CD8-positive, alpha-beta T cell (primary cell): ENCODE measurements at places on chromosomes 3 and 15. TPM values are rescaled to one million over a fixed set of nuclear protein-coding genes. Genes with fewer than 3 reads are reported as not detected.

- no peak for DNase-seq
Observed at GRCh38 chr3:55446850-55447249, 40.3 kb downstream of the WNT5A start.

- DNase-seq: no peak
Observed at GRCh38 chr15:85430406-85431204, 50.2 kb downstream of the AKAP13 start.

- DNase-seq: no peak
Observed at GRCh38 chr15:37041042-37041441, 59.3 kb downstream of the MEIS2 start.

The ASB7 gene
- 19.9 TPM for total RNA-seq

The TNK2 gene
- total RNA-seq: 127 TPM

- DNase-seq: no peak
Observed at GRCh38 chr15:78120523-78120922, 10.7 kb downstream of the CIB2 start.

The CCR4 gene
- 8.7 TPM for total RNA-seq

- no peak for DNase-seq
Observed at GRCh38 chr3:137767538-137768360, 3.6 kb downstream of the SOX14 start.

DNA sequence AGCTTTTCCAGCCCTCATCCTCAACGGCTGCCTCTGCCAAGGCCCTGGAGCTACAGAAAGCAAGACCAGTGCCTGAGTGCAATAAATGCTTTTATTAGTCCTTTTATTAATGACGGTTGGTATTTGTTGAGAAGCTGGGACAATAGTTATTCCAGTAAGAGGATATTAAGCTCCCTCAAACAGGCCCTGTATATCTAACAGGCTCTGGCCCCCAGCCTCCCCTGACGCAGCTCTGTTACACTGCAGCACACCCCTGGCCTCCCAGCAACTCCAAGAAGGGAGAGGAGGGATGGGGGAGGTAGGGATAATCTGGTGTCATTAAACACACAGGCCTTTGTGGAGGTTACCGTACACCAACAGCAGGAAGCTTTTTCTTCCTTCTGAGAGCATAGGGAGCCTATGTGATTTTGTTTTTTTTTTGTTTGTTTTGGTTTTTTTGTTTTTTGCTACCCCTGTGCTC is 30.8 kb upstream of the MAGEF1 start:
- no peak for DNase-seq

- DNase-seq: no peak
Observed at GRCh38 chr3:31288224-31288623, 244.5 kb upstream of the STT3B start.

GRCh38 chr3:152211655-152212054 is 57.1 kb upstream of the MBNL1 start:
- DNase-seq: no peak

- no peak for DNase-seq
Observed at GRCh38 chr15:92168066-92168683, 225.5 kb upstream of the ST8SIA2 start.

The SLC6A11 gene
- total RNA-seq: not detected

The ONECUT1 gene
- total RNA-seq: not detected

GRCh38 chr3:64318668-64319271 is 93.5 kb upstream of the PRICKLE2 start:
- DNase-seq: no peak
